H9 (cell line): ENCODE measurements at places on chromosomes 1 and 21.

DNA sequence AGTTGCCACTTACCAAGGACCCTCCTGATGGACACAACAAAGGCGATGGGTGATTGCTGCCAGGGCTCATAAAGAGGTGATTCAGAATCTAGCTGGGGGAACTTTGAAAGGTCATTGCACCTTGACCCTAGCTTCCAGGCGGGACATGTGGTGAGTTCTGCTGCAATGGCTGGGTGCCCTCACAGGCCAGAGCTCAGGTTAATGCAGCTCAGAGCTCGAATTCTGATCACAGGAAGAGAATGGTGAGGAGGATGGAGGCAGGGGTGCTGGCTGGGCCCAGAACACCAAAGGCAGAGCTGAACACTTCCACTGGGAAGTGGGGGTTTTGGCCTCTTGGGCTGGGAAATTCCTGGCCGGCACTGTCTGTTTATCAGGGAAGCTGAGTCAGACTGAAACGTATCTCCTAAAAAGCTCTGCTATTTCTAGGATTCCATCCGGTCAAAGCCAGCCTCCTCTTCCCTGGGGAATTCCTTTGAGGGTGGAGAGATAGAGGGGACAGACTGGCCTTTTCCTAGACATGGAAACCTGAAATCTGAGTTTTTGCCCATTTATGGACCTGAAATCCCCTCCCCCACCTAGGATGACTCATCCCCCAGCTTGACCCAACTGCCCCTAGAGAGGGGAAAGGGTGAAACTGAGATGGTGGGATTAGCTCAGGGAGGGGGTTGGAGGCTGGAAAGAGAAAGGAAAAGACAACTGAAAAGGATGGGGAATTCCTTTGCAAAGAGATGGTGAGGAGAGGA is 27.2 kb downstream of the NUAK2 start:
- DNase-seq = peak; percentile 69

- DNase-seq = no peak
Observed at GRCh38 chr1:233248014-233248413, 47.5 kb downstream of the PCNX2 start.

DNA sequence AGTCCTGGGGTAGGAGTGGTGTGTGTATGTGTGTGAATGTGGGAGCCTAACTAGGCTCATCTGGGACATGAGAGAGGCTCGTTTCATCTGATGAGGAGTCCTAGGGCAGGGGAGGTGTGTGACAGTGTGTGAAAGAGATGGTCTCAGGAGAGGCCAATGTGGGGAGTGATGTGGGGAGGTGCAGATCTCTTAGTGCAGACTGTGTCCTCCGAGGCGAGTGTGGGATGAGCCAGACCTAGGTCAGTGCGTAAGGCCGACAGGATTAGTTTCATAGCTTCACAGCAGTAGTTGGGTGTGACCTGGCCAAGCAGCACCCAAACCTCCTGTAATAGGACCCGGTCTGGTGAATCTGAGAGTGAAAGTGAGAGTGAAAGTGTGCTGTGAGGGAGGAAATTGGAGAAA is 94.7 kb downstream of the LIPI start:
- no peak for DNase-seq

DNA sequence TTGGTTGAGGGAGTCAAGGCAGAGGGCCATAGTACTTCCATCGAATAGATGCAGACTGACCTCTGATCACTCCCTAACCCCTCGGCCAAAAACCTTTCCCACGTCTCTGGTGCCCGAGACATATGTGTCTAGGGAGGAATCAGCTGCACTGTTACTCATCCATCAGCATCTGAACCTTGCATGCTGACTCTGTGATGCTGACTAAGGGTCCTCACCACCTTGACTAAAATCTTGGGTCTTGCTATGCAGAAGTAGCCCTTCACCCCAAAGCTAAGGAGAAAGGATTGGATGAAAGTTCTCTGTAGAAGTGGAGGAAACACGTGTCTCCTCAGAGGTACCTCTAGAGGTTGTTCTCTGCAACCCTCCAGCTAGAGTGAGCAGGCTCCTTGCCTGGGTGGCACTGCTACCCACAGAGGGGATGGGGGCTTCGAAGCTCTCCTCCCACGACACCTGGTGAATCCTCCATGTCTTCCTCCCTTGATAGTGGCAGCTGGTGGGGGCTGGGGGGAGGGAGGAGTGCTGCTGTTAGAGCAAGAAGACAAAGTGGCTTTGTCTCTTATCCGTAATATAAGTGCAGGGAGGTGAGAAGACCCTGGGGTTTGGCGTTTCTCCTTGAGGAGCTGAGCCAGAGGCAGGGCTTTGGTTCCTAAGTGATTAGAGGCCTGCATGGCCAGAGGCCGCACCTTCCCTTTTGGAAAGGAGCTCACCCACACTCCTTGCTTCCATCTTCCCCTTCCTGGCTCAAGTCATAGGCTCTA is 45.1 kb downstream of the ATP2B4 start:
- DNase-seq = no peak

- DNase-seq = peak; percentile 87
Observed at GRCh38 chr1:108561689-108562326, 1.9 kb downstream of the EEIG2 start.

DNA sequence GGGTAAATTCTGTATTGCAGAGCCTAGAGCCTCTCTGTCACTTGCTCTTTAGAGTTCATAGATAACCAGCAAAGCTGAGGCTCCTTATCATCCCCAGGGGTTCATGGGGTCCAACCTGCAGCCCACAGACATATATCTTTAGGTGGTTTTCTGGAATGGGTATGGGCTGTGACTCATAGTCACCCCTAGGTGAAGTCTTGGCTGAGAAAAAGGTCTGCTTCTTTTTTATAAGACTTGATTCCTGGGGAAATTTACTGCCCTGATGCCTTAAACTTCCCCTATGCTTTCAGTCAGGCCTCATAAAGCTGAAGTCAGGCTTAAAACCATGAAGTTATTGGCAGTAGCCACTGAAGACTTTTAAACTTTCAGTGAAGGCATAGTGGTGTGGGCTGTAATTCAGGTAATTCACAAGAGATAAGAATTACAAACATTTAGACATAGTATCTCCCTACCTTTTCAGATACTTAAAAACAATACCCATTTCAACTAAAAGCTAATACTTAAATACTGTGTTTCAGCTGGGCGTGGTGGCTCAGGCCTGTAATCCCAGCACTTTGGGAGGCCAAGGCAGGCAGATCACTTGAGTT is 46.8 kb downstream of the MACO1 start:
- no peak for DNase-seq

- DNase-seq = no peak
Observed at GRCh38 chr21:42527489-42528158, 14.0 kb downstream of the SLC37A1 start.

DNA sequence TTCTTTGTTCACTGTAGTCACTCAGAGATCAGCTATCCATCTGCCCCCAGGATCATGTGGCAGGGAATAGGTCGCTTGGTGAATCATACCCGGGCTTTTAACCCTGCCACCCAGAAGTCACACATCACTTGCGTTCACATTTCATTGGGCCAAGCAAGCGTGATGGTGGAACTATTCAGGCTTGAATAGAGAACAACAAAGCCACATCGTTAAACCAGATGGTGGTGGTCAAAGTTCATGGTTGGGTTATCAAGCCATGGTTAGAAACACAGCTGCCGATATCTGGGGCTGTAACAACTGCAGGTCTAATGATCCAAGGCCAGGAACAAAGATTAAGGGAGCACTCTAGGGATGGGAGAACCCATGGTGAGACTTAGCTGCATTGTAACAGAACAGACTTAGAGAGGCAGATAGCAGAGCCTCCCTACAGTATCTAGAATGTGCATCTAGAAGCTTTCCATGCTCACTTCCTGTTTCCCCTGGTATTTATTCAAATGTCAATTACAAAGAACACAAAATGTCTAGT is 40.0 kb upstream of the PTPRC start:
- DNase-seq = no peak
